ENCODE measurements at places on chromosomes 2 and 18.

DNA sequence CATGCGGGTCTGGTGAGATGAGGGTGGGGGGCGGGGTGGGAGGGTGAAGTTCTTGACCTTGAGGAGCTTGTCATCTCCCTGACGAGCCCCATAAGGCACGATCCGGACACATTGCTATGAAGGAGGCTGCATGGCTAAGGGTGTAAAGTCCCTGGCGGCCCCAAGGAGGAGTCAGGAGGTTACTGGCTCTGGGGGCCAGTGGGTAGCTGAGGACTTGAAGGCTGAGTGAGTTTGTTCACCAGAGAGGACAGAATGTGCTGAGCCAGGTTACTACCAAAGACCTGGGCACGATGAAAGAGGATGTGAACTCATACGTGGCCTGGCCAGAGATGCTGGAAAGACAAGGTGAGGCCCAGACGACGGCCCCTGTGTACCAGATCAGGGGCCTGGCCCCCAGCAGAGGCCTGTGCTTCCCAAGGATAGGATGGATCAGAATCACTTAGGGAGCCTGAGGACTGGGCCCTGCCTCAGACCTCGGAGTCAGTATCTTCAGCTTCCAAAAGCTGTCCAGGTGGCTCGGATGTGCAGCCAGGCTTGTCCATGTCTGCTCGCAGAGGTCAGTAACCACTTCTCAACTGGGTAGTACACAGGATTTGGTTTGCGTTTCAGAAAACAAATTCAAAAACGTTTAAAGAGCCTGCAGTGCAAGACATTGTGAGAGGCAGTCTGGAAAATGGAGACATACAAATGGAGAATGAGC is 110.9 kb downstream of the RNF144A start:
- DNase-seq, result no peak

DNA sequence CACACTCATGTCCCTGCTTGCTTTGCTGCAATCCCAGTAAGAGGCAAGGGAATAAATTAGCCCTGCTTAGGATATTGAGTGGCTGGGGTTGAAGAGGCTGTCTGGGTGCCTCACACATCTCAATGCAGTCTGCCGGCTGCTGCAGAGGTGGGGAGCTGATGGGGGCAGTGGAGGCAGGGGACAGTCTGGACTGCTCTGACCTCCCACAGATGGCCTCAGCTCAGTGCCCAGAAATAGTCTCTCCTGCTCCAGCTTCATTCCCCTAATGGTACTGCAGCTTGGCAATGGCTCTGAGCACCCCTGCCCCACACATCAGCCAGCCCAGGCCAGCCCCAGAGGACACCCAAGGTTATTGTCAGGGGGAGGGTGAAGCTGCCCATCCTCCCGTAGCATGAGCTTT is 21.5 kb upstream of the TNS1 start:
- DNase-seq, result no peak

DNA sequence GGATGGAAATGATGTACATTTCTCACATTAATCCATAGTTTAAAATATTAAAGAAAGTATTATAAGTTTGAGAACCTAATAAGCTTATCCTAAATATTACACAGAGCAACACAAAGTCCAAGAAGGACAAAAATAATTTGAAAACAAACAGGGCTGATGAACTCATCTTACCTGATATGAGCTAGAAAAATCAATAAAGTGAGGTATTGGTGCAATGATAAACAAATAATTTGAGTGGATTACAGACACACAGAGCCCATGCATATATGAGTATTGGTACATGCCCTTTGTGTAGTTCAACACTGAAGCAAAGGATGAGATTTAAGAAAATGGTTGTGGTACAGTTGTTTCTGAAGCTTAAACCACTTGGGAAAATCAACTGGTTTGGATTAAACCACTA is 1139.0 kb downstream of the SUCLG1 start:
- no peak for DNase-seq

GRCh38 chr2:147420947-147421675 is 423.7 kb upstream of the ACVR2A start:
- DNase-seq, result no peak

DNA sequence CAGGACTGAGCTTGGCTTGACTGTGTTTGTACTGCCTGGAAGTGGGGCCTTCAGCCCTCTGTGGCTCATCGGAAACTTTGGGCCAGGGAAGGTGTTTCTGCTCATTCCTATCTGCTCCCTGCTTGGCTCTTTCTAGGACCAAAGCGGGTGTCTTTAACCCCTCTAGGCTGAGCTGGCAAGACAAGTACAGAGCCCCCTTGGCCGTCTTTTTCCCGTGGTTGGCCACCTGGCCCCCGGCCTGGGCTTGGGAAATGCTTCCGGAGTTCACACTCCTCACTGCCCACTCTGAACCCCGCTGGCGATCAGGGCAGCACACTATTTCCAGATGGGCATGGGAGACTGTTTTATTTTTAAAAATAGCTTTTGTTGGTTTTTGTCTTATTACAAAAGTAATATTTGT is 243.0 kb downstream of the DYSF start:
- no peak for DNase-seq

DNA sequence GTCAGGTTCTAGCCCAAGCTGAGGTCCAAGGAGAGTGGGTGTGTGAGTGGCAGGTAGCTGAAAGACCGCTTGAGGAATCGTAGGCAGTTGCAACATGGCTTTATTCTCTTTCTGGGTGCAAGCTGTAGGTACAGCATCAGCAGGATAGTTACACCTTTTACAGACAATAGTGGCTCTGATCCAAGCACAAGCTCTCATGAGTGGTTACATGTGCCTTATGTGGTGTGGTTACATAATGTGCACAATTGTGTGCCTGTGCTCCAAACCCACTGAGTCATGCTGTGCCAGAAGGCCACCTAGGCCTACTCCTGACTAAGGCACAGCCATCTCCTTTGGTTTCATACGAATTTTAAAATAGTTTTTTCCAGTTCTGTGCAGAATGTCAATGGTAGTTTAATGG is 227.6 kb downstream of the SATB2 start:
- DNase-seq, result no peak

- DNase-seq, result no peak
Measured at GRCh38 chr18:50956116-50956515, 11.7 kb upstream of the ELAC1 start.

GRCh38 chr18:9712611-9713010 is 4.5 kb downstream of the RAB31 start:
- DNase-seq, result no peak

DNA sequence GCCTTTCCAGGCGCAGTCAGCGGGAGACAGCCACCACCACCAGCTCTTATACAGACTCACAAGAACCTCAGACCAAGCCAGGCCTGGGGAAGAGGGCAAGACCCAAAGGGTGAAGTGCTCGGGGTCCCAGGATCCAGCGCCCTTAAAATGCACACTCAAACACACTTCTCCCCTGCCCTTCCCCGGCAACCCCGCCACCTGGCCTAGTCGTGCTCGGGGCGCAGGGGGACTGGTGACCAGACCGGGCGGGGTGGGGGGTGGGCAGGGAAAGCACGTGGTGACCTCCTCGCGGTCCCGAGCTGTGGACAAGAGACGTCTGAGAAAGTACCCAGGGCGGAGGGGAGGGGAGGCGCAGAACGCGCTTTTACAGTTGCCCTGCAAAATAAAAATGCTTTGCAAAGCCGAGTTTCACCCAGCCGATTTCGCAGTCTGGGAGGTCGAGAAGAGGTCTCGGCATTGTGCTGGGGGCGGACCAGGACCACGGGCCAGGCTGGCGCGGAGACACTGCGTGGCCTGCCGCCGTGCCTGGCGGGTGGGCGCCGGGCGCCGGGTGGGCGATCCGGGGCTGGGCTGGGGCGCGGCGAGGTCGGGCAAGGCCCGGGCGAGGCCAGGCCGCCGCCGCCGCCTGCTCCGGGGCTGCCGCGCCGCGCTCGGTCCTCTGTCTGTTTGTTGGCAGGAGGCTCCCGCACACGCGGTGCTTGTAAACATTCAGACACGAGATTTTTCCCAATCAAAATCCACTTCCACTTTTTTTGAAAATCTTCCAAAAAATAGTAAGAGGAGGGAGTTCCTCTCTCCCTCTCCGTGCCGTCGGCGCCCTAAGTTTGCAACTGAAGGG is 2.0 kb downstream of the BCL11A start:
- DNase-seq, result no peak

- no peak for DNase-seq
Measured at GRCh38 chr18:7273301-7273921, 42.5 kb downstream of the LRRC30 start.

GRCh38 chr2:64223055-64223454 is 78.8 kb upstream of the PELI1 start:
- DNase-seq, result no peak

DNA sequence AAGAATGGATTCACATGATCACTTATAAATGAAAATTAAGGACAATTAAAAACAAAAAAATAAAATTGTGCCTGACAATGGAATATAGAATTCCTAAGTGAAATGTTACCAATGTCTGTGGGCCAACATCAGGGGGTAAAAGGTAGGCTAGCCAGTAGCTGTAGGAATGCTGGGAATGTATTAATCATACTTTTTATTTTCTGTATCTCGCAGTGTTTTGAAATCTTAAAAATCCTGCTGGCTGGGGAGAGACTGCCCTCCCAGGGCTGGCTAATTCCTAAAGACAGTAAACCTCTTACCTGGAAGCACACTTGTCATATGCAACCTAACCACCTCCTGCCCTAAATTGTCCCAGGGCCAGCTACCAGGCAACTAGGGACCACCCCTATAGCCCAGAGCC is 69.8 kb downstream of the REV1 start:
- no peak for DNase-seq

DNA sequence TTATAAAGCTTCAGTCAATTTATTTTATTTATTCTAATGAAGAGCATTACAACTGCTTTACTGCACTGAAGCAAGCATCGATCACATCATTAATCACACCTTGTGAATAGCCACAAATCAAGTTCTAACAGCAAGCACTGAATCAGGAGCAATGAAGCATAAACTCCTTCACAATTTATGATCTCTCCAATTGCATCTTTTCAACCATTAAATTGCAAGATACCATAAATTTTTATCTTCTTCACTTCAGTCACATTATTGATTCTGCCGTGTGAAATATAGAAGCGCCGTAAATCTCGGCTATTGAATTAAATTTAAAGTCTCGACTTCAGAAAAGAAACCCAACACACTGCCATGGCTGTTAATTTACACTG is 298.7 kb downstream of the CDCA7 start:
- no peak for DNase-seq

DNA sequence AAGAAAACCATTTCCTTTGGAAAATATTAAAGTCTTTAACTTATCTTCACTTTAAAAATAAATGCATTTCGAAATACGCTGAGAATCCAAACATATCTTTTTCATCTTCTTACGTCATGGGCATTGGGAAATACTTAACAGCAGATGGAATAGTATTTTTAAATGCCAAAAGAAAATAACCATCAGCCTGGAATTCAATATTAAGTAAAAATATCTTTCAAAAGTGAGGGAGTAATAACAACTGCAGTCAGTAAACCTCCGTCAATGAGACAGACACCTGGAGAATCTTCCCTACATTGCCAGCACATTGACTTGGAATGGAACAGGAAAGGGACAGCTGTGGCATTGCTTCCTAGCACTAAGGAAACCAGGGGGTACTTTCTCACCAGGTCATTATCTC is 290.4 kb upstream of the TNP1 start:
- DNase-seq, result no peak

DNA sequence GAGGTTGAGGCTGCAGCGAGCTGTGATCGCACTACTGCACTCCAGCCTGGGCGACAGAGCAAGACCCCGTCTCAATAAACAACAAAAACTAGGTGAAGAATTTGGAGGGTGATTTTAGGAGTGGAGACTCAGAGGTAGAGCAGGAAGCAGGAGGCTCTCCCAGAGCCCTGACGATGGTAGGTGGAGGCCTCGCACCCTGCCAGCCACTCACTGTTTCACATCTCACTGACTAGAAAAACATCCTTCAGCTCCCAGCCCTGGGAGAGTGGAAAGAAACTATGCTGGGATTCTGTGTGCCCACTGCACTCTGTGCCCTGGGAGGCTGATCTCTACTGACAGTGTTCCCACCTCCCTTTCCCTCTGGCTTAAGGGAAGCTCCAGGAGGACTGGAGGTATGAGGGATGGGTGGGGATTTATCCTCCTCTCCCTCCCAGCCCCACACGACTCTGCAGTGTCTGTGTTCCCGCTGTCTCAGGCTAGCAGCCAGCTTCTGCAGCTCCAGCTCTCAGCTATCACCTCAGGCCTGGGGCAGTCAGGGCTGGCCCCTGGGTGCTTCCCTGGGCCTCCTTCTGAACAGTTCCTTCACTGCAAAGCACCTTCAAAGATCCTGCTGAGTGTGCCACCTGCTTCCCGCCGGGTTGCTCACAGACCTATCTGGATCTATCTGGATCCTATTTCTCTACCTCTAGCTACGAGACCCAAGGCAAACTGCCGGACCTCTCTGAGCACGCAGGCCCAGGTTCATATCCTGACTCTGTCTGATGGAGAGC is 9.6 kb downstream of the CIB4 start:
- no peak for DNase-seq

DNA sequence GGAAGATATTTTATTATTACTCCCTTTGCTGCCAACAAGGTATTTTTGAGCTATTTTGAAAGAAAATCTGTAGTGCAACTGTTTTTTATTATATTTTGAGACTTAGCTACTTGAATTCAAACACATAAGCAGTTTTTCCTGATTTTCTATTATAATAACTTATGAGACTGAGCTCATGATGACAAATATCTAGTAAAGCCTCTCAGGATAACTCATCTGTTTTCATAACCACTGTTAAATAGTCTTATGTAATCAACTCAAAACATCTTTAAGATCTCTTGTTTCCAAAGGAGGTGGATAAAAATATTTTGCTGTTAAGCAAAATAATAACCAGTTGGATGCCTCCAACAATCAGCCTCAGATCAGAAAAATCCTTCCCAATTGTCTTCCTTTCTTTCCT is 21.9 kb upstream of the PPP1CB start:
- no peak for DNase-seq

GRCh38 chr18:75472396-75472795 is 44.9 kb upstream of the SMIM21 start:
- DNase-seq, result no peak

GRCh38 chr2:20421336-20421987 is 25.4 kb upstream of the RHOB start:
- DNase-seq, result no peak

DNA sequence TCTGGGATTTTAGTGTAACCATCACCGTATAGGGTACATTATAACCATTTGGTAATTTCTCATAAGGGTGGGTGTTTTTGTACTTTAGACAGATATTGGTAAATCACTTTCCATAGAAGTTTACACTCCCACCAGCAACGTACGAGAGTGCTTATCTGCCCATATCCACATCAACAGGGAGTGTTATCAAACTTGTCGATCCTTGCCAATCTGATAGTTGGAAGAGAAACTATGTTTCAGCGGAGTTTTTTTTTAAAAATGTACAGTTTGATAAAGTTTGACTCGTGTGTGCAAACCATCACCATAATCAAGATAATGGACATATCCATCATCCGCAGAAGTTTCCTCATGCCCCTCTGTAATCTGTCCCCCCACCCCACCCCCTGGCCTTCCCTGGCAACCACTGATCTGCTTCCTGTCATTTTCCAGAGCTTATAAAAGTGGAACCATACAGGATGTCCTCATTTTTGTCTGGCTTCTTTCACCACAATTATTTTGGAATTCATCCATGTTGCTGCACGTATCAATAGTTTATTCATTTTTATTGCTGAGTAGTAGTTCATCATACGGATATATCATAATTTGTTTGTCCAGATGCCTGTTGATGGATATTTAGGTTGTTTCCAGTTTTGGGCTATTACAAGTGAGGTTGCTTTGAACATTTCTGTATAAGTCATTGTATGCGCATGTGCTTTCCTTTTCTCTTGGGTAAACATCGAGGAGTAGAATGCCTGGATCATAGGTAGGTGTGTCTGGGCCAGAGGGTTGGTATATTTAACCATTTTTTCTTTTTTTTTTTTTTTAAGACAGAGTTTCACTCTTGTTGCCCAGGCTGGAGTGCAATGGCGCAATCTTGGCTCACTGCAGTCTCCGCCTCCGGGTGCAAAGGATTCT is 18.6 kb downstream of the GLI2 start:
- no peak for DNase-seq

GRCh38 chr18:62883937-62884735 is 168.8 kb downstream of the PHLPP1 start:
- no peak for DNase-seq
